ENCODE measurements at places on chromosomes 1 and 21.

DNA sequence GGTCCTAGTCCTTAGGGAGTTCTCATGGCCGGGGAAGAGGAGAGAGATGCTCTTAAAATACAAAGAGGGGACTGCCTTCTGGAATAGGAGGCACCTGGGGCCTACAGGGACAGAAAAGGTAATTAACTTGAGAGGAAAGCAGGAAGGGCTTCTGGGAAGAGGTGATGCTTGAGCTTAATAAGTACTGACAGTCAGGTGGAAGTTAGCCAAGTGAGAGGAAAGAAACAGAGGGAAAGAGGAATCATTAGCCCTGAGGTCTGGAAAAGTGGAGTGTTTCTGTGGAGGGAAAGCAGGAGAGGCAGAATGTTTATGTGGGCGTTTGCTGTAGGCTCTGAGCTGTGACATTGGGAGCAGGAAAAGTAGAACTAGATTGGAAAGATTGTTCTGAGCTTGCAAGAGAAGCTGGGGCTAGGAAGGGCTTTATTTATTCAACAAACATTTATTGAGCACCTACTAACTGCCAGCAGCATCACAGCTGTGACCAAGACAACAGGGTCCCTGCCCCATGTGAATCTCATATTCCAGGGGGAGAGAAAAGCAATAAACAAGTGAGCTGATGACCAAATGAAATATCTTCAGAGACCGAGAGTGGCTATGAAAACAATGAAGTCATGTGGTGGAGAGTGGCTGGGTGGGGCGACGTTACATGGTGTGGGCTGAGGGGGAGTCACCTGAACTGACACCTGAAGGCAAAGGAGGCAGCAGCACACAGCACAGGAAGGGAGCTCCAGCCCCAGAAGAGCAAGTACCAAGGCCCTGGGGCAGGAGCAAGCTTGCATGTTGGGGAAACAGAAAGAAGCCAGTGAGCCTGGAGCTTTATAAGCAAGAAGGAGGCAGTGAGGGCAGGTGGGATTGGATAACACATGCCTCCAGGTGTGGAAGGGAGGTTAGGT is 4.4 kb upstream of the FNDC5 start:
- no peak for DNase-seq

DNA sequence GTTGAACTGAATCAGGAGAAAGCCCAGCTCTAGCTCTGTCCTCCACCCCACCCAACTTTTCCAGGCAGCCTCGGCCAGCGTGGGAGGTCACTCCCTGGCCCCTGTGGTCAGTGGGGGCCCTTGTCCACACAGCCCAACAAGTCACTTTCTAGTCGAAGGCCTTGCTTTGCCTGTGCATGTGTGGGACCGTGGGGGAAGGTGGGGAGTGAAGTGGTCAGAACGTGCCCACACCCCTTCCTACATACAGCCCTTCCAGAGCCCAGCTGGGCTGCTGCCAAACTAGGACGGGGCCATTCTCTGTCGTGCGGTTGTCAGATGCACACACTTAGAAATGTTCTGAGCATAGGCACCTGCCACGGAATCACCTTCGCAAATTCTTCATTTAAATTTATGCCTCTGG is 18.0 kb downstream of the FAAP20 start:
- DNase-seq = no peak

DNA sequence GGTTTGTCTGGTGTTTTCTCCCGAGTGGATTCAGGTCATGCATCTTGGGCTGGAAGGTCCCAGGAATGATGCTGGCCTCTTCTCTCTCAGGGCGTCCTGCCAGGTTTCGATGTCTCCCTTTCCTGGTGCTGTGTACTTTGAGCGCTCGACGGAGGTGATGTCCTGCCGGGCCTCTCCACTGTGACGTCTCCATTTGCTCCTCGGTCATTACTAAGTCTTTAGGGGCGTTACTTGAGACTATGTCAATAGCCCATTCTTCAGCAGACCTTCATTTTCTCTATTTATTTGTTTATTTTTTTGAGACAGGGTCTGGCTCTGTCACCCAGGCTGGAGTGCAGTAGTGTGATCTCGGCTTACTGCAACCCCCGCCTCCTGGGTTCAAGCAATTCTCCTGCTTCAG is 37.2 kb upstream of the TNFRSF1B start:
- no peak for DNase-seq

- no peak for DNase-seq
Observed at GRCh38 chr21:36804874-36805611, 106.1 kb downstream of the SIM2 start.

GRCh38 chr1:3069491-3070308 is 697 bp downstream of the PRDM16 start:
- DNase-seq = no peak

DNA sequence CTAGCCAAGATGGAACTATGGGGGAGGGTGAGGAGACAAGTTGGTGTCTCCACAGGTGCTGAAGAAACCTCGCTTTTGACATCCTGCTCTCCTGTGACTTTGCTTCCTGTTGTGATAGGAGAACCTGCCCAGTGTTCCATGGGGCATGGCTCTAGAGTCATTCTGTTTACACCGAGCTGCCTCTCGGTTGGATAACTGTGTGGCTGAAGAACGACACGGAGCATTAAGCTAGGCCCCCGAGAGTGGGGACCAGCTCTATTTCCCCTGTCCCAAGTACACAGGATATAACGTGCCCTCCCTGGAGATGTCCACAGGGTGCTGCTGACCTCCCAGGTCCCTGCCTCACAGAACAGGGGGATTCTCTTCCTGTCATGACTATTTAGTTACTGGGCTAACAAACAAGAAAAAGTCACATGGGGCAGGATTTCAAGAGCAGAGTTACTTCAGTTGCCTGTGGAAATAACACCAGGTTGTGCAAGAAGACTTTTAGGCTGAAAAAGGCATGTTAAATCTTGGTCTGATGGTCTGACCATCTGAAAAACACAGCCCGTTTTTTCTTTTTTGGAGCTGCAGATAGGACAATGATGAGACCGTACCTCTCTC is 29.4 kb upstream of the PPP2R5A start:
- DNase-seq = no peak

DNA sequence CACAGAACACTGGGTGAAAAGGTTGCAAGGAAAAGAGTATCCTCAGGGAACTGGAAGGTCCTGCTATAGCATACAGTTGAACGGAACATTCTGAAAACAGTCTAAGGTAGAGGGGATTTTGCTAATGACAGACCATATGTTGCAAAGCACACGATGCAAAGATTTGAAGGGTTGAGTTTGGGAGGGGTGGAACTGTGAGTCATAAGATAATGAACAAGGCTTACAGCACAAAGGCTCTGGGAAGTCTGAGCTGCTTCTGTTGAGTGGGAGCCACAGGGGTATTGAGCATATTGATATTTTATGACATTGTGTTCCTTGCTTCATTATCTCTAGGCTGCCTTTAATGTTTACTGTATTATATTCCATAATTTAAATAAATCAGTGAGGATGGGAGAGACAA is 104.9 kb downstream of the PLPPR4 start:
- DNase-seq = no peak

DNA sequence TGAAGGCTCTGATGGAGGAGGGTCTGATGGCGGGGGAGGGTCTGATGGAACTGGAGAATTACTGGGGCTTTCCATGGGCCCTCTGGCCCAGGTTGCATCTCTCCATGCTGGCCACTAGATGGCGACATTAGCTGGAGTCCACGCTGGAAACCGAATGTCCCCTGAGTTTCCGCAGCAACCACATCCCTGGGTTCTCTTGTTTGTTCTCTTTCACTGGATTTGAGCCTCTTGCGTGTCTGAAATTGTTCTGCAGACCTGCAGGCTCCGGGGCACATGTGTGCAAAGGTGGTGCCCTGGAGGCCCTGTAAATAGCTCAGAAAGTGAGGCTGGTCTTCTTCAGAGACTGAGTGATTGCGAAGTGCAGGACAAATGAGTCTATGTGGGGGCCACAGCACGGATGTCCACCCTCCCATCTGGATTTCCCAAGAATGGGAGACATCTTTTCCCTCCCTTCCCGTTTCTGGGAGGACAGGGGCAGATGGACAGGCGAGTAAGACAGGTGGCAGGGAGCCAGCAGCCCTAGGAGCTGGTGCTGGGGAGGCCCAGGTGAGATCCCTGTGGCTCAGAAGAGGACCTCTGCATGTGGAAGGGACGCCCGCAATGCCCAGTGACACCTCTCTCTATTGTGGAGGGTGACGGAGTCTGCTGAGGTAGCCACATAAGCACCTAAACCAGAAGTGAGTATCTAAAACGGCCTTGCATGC is 73.2 kb upstream of the ABCG1 start:
- DNase-seq = peak; percentile 27

DNA sequence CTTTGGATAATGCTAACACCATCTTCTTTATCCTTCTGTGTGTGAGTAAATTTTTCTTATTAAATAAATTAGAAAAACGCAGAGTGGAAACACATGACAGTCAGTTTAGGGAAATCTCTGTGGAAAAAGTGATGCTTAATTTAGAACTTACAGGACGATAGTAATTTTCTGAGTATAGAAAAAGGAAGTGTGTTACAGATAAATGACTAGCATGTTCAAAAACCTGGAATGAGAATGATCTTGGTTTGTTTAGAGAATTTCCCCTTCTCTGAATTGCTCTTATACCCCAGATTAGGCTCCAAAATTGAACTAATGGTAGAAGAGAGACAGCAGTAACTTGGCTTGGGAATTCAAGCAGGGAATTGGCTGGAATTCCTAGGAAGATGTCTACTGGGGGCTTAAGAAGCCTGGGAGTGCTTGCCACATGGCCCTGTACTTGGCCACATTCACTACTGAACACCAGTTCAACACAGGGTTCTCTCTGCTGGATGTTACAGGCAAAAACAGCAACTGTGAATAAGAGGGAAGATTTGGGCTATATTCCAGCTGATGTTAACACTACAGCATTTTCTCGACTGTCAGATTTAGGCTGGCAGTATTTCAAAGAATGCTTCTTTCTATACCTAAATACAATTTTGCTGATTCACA is 1004.2 kb downstream of the TTLL7 start:
- DNase-seq = no peak

DNA sequence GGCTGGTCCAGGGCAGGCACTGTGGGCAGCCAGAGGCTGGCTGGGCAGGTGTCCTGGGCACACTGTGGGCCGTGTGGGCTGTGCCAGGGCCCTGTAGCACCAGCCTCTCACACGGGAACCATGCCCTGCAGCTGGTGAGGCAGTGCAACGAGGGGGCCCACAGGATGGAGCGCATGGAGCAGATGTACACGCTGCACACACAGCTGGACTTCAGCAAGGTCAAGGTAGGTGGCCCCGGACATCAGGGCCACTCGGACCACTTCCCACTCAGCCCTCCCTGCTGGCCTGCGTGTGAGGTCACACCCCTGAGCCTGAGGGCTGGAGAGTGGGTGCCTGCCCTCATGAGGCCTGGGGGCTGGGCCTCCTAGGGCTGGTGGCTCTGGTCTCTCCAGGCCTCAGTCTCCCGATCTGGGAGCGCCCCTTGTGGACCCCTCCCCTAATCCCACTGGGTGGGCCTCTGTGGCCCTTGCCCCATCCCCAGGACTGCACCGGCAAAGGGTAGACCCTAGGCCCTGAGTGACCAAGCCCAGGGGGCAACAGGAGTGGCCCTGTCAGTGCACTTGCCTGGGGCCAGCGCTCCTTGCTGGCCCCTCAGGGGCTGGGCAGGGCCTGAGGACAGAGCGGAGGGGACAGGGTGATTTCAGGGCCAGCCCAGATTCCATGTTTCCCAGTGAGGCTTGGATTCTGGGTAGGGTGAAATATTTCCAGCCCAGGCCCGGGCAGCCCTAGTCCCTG is 21.5 kb downstream of the ARHGEF16 start:
- no peak for DNase-seq

- no peak for DNase-seq
Observed at GRCh38 chr1:171366085-171366484, 52.1 kb downstream of the FMO4 start.

GRCh38 chr1:29236712-29237128 is 398 bp downstream of the PTPRU start:
- DNase-seq = no peak

DNA sequence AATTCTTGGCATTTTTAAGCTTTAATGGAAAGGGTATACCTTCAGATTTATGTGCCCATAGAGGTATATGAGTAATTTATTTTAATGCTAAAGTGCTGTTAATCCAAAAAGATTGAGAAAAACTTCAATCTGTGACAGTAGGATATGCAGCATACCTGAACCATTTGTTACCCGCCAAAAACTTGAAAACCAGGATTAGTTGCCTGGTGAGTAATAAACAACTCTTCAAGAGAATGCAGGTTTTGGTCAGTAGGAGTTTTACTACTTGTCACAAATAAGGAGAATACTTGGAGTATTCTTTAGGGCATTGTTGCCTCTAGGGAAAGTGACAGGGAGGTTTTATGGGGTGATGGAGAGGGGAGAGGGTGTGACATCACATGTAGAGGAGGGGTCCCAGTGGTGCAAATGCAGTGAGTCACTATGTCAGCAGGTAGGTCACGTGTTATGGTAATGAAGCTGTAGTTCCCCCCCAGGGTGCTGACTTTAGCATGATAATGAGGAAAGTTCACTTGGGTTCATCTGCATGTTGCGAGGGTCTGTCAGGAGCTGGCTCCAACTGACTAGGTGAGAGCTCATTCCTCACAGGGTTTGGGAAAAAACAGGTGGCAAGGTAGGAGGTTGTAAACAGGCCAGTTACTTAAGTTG is 23.1 kb downstream of the USP25 start:
- DNase-seq = no peak

All from stimulated activated CD8-positive, alpha-beta memory T cell treated with anti-CD3 and anti-CD28 coated beads, Interleukin-2, amount 100 ng/mL, for 48 hours (primary cell).